ENCODE measurements at places on chromosomes 3 and 15.

- no peak for DNase-seq
These were observed 32.1 kb downstream of the TLNRD1 start for GRCh38 chr15:81032818-81033217.

GRCh38 chr3:120798346-120798745, 55.8 kb downstream of the GTF2E1 start:
- no peak for DNase-seq

DNA sequence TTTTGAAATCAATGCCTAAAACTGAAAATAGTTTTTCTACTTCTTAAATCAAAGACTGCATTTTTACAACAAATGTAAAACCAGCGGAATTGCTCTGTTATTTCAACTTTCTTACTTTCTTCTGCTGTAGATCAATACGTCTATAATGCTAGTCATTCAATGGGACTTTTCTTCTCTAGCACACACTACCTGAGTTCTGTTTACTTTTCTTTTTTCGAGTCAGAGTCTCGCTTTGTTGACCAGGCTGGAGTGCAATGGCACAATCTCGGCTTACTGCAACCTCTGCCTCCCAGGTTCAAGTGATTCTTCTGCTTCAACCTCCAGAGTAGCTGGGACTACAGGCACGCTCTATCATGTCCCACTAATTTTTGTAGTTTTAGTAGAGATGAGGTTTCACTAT, 40.7 kb upstream of the KIF23 start:
- DNase-seq: no peak

GRCh38 chr3:63386568-63386967, 108.5 kb downstream of the SYNPR start:
- DNase-seq: no peak

DNA sequence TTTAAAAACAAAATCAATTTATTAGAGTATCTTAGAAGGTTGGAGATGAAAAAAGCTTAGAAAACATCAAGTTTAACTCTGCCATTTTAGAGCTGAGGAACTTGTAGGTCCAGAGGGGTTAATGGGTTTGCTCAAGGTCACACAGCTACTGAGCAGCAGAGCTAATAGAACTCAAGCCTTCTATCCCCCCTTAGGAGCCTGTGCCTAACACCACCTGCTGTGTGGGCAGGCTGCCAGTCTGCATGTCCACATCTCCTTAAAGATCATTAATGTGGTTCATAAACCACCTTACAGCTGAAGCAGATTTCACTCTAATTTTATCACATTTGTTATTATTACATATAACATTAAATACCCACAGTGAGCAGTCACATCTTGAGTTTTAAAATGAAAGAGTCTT, 14.1 kb upstream of the SLC35G2 start:
- DNase-seq: no peak

DNA sequence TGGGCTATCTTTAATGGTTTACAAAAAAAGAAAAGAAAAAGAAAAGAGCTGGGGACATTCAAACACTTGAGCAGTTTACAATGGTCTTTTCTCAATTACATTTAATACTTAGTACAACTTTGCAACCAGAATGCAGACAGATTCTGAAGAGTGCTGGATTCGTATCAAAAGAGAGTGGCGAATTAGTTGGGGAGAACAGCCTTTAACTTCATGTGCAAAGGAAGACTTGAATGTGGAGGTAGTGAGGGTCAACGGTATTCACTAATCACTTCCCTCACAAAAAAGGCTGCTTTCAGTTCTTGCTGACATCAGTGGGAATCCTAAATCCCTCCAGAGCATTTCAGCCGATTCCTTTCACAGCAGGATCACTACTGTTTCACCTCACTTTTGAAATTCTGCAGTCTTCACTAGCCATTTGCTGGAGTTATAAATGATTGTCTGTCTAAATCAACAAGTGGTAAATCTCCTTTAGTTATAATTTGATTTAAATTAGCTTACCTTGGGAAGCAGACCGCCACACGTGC, 323.0 kb upstream of the SEMA6D start:
- no peak for DNase-seq

GRCh38 chr15:42033214-42033873, 12.5 kb upstream of the PLA2G4E start:
- no peak for DNase-seq

DNA sequence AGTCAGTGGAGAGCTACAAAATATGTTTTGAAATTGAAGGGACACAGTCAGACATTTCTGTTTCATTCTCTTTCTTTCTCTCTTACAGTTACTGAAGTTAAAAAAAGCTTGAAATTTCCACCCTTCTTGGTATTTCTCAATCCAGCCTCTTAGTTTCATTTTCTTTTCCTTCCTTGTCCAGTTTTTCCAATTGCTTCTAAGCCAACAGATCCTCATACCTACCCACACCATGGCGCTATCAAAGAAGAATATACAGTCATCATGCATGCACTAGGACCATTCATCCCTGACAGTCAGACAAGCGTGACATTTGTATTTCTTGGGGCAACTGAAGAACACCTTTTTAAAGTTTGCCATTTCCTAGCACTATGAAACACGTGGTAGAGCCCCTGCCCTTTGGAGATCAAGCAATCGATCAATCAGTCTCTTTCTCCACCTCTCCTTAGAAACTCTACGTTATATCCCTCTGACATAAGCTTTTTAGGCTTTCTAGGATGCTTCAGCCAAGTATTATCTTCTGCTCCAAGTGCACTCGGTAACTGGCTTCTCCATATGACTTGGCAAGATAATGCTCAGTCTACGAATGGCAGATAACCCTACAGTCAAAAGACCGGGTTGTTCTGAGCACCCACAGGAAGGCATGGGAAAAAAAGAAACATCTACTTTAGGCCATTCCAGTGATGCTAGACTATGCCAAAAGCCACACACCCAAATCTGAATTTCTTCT, 65.4 kb downstream of the FBN1 start:
- DNase-seq: no peak

DNA sequence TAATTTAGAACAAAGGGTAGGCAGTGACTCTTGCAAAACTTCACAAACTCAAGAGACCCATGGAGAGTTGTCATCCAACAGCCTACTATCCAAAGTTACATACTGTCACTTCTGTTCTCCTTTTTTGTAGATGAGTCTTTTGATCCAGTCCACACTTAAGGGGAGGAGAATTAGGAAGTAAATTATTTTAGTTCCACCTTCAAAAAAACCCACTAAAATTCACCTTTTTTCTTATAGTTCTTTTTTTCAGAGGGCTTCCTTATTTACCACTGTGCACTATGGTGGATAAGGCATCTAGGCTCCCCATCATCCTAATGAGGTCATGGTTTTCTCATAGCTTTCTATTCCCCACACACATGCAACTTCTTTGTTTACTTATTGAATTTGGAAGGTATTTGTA, 8.6 kb upstream of the TCAIM start:
- DNase-seq: no peak

DNA sequence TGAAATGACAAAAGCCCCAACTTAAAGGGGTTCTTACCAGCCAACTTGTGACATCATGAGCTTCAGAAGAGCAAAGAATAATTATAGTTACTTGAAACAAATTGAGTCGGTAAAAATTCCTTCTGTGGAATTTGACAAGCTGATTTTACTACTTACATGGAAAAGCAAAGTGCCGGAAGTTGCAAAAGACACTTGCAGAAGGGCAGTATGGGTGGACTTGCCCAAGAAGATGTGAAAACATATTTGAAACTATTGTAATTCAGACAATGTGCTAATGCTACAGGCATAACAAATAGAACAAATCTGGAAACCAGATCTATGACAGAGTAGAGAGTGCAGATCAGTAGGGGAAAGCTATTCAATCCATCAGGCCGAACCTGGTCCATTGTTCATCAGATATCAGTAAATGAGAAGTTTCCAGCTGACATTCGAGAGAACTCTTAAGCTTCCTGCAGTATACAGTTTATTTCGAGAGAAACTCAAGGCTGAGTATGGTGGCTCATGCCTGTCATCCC, 2.5 kb upstream of the KIF7 start:
- DNase-seq: no peak

Data from suprapubic skin (tissue), 4 donors.